CD4-positive, CD25-positive, alpha-beta regulatory T cell (primary cell): ENCODE measurements at places on chromosomes 3 and 15.

GRCh38 chr15:90031231-90031791 is 30.2 kb downstream of the ZNF710 start:
- no peak for DNase-seq

DNA sequence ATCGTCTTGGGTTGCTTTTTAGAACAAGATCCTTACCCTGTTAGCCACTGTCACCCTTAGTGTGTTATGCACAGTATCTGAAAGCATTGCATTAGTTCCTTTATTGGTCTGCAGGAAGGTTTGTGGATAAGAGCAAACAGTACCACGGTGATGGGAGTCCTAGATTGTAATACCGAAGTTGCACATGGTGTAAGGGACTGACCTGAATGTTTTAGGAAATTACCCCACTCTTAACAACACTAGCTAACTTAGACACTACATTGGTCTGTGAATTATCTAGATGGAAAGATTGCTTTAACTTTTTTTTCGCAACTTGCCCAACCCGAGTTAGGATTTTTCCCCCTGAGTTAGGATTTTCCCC is 1.3 kb downstream of the STT3B start:
- no peak for DNase-seq

- no peak for DNase-seq
Measured at GRCh38 chr15:72968531-72968922, 83.7 kb upstream of the NEO1 start.

DNA sequence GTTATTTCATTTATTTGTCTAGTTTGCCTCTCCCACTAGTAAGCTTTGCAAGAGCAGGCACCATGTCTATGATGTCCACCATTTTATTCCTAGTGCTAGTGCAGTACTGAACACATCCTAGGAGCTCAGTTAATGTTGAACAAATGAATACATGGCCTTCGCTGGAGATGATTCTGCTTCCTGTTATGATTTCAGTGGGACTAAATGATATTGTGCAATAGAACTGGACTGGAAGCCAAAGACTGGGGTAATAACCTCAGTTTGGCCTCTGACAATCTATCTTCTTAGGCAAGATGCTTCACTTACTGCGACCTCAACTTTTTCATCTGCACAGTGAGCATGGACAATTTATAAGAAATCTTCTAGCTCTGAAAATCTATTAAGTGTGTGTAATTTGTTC is 191.3 kb downstream of the ADAMTSL3 start:
- DNase-seq = no peak

DNA sequence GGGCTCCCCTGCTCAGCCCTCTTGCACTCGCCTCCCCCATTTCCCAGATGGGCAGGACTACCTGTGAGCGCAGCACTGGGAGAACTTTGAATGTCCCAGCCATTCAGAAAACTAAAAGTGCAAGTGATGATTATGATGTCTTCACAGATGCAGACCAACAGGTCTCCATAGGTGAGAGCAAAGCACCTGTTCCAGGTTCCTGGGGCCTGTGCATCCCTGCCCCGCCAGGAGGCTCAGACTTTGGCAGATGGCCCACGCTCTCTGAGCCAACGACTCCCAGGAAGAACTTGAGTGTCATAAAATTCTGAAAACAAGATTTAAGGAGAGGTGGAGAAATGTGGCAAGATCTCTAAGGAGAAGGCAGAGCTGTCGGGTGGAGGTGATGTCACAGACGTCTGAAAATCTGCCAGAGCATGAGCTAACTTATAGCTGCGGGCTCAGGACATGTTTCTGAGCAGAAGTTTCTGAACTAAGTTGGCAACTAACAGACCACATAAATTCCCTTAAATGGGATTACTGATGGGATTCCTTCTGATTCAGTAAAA is 110.8 kb upstream of the IGF1R start:
- DNase-seq = no peak

- DNase-seq = no peak
Measured at GRCh38 chr3:104069114-104069513, 1297.6 kb upstream of the ALCAM start.
